Right cardiac atrium (tissue), 5 donors: ENCODE measurements at places on chromosomes 13 and 19.

DNA sequence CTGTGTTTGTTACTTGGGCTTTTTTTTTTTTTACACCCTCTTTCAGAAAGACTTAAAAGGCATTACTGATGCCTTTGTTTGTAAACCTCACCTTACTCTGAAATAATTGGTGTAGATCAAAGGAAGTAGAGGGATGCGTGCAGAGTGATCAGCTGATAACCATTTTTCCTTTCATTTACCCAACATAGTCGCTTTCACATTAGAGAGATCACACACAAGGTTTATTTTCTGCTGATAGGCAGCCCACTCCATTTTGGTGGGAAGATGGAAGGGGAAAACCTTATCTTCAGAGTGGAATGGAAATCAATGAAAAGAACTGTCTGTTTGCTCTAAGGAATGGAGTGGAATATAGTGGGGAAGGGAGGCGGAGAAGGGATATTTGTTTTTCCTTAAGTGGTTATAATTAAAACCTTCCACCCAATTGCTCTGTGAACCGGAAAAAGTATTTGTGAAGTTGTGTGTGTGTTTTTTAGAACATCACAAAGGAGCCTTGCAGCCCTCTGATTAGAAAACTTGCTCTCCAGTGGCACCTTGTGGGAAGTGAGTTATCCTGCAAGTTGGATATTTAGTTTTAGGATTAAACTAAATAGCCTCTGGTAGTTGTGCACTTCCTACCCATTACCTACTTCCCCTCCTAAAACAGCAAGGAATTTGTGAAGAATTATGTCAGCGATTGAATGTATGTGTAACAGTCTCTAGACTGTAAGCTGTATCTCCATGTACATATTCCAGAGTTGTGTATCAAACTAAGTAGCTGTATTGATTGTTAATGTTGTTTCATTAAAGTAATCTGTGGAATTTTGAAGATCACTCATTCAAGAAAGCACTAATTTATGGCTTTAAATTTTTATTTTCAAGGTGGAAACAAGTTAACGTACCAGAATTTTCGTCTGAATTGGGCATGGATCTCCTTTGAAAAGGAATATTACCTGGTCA lies 76.8 kb downstream of the FREM2 start:
- no peak for DNase-seq

DNA sequence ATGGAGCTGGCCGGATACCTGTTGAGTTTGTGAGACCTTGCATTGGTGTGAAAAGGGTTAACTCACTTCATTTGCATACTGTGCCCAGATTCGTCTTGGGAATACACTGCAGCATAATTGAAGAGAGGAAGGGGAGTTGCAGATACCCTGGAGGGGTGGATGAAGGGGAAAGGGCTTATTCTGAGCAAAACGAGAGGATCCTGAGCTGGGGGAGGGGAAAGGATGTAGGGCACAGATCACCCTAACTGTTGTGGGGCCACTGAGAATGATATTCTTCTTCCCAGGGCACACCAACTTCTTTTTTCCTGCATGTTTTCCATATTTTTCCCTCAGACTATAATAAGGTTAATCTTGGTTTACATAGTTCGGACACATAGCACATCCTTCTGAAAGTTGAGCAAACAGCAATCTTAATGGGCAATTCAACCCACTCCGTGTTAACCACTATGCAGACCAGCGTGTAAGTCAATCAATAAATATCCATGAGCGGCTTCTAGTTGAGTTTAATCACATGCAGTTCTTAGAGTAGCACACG lies 11.7 kb upstream of the PTPRS start:
- no peak for DNase-seq

- no peak for DNase-seq
Observed at GRCh38 chr19:33201473-33201872, 7.3 kb downstream of the LRP3 start.

DNA sequence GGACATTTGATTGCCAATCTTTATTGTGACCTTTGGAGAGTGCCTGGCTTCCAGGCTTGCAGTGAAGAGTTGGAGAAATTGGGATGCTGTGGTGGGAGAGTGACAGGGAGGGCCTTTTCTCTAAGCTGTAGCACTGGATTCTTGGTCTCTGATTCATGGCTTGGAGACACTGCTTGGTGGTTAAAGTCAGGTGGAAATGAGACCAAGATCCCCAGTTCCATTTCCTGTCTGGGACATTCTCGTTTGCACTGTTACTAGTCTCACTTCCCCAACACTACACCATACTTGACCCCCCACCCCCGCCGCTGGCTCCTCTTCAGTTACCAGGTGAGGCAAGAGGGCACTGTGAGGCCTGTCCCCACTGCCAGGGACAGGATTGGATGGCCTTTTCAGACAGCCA lies 2.9 kb downstream of the SUPT5H start:
- DNase-seq: no peak

DNA sequence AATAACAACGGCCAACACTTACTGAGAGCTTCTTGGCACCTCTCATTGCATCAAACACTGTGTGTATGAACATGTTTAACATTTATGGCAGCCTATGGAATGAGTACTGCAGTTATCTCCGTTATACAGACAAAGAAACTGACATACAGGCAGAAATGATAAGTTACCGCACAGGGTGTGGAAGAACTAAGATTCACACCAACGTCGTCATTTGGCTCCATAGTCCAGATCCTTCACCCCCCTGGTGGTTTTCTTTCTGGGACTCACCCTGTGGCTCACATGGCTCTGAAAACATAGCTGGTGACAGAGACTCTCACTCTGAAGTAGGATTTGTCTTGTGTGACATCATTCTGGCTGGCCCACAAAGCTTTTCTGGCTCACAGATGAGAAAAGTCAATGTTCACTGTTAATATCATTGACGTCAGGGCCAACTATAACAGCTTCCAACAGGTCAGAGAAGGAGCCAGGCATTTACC lies 230.1 kb downstream of the DLEU7 start:
- peak; percentile 19 for DNase-seq

DNA sequence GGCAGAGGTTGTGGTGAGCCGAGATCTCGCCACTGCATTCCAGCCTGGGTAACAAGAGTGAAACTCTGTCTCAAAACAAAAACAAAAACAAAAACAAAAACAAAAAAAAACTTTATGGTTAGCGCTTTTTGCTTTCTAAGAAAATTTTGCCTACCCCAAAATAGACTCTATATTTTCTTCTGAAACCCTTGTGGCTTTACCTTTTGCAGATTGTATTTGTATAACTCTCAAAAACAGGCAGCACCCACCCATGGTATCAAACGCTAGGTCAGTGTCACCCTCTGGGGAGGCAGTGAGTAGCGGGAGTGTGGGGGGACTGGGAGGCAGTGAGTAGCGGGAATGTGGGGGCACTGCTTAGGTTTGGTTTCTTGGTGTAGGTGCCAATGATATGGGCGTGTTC lies 7.5 kb upstream of the SLC39A3 start:
- DNase-seq: no peak

- no peak for DNase-seq
Observed at GRCh38 chr13:85521657-85522056, 277.6 kb downstream of the SLITRK6 start.

DNA sequence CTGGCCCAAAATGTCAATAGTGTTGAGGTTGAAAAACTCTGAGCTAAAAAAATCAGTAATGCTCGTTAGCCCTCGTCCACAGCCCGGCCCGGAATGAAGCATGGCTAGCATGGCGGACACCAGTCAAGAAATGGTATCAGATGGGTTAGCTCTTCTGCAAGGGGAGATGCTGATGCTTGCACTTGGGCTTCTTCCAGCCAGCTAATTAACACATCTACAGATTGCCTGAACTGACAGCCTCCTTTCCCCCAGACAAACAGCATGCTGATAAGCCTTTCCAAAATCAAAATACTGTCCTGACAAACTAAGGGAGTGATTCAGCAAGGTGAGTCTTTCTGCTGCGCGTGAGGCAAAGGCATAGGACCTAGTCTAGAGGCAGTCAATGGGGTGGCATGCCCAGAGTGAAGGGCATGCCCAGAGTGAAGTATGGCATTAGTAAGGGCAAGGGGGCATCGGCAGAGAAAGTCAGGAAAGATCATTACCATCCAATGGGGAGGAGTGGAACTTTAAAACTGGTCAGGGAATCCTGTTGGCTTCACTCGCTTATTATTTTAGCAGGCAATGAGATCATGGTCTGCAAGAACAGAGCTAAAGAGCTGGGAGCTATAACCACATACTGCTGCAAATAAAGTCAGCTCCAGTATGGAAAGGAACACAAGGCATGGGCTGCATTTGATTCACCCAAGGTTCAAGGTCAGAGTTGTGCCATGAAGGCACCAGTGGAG lies 30.2 kb upstream of the UBE2L5 start:
- DNase-seq: no peak

- no peak for DNase-seq
Observed at GRCh38 chr19:55681131-55682092, 6.4 kb downstream of the EPN1 start.

DNA sequence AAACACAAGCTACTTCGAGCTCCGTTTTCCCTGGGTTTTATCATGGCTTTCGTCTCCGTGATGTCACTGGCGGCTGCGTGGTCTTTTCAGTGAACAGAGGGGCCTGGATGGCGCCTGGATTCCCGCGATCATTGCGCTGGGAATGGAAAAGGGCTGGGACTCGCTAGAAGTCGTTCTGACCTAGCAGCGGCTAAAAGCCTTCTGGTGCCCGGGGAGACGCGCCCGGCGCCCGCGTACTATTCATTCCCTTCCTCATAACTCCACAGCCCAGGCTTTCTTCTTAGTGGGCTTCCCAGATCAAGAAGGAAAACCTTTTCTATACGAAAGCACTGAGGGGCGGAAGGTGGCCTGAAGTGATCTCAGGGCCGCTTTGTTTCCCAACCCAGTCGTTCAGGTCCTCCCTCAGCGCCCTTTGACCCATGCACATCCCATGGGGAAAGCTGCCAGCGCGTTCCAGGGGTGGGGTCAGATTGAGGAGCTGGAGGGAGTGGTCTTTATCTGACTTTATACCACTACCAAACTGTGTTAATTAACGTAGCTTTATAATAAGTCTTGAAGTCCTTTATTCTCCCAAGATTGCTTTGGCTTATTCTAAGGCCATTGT lies 96.6 kb downstream of the ELF1 start:
- DNase-seq: peak; percentile 41

- no peak for DNase-seq
Observed at GRCh38 chr13:105928048-105928447, 607.4 kb downstream of the EFNB2 start.

GRCh38 chr19:7811989-7812388 lies 18.0 kb upstream of the EVI5L start:
- DNase-seq: no peak

DNA sequence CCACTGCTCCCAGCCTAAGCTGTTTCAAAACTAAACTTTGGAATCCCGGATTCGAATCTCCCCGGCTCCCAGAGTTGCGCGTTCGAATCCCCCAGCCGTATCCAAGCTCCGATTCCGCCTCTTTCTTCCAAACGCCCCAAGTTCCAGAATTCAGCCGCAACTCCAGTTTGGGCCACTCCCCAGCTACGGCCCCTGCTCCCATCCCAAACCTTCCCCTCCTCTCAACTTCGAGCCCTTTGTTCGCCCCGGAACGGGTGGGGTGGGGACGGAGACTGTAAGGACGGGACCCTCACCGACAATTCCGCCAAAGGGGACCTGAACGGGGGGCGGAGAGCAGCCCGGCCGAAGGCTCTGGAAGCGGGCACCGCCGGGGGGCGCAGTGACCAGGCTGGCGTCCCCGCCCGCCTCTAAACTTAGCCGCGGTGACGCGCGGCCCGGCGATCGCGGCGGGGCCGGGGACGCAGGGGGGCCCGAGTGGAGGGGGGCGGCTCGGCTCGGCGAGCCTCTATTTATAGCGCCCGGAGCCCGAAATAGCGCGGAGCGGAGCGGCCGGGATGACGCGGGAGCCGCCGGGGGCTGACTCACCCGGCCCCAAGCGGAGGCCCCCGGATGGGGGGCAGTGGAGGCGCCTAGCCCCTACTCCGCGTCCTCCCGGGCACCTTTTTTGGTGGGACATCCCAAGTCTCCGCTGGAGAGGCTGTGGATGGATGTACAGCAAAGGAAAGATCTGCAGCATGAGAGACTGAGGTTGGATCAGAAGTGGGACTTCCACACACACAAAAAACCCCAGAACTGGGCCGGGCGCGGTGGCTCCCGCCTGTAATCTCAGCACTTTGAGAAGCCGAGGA lies 4.9 kb upstream of the ERCC1 start:
- peak; percentile 80 for DNase-seq

- no peak for DNase-seq
Observed at GRCh38 chr19:8039231-8039630, 13.3 kb upstream of the CCL25 start.

DNA sequence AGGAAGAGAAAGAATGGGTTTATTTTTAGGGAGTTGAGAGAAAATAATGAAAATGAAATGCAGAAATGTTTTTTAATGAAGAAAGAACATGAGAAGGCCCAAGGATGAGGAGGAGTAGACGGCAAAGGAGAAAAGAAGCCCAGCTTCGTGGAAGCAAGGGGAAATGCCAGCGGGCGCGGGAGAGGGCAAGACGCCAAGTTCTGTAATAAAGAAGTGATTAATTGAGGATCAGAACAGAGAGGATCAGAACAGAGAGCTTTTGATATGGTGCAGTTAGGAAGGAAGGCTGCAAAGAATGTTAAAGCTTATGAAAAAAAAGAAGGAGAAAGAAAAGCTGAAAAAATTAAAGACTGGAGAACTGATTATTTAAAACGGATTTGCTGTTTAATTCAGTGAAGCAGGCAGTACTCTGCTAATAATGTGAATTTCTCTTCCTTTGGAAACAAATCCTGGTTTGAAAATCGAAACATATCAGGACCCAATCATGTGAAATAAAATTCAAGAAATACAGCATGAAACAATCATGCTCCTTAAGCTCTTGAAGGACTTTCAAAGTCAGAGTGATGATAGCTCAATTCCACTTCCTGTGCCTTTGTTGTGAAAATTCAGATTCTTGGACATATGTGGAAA lies 99.3 kb upstream of the SOX1 start:
- DNase-seq: no peak

- no peak for DNase-seq
Observed at GRCh38 chr19:51458051-51458645, at the start of gene SIGLEC8. TSS of gene SIGLEC8 (minus strand) at chr19:51458454. CDS start at chr19:51458387, 67 bp downstream.

- DNase-seq: no peak
Observed at GRCh38 chr13:66345971-66346370, 884.2 kb downstream of the PCDH9 start.

DNA sequence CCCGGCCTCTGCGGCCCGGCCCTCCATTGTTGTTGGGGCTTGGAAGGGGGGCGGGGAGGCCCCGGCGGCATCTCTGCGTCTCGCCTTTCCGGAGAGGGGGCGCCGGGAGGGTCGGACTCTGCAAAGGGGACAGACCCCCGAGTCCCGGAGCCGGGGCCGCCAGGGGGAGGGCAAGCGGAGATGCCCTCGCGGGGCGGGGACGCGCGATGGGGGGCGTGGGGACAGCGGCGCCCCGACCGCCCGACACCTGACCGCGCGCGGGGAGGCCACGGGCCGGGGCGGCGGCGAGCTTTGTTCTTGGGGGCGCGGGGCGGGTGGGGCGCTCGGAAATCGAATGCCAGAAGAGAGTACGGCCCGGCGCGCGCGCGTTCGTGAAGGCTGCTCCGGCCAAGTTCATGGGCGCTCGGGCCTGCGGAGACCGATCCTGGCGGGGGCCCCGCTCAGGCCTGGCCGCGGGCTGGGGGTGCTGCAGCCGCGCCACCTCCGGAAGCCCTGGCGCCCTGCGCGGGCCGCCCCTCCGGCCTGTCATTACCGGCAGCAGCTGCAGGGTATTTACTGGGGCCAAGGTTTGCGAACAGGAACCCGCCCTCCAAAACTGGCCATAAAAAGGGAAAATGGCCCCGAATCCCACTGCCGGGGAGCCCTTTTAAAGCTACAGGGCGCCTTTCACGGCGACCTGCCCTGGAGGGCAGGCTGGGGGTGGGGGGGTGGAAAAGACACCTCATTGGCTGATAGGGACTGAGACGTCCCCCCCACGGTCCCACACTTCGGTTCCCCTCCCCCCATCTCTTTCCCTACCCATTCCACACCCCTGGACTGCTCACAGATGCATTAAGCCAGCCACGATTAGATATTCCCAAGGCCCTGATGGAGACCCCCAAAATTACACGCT lies 11.1 kb upstream of the NANOS3 start:
- peak; percentile 76 for DNase-seq
